ENCODE measurements at places on chromosomes 4 and X.

- DNase-seq, result no peak
Observed at GRCh38 chrX:23575281-23575680, 92.0 kb upstream of the PRDX4 start.

DNA sequence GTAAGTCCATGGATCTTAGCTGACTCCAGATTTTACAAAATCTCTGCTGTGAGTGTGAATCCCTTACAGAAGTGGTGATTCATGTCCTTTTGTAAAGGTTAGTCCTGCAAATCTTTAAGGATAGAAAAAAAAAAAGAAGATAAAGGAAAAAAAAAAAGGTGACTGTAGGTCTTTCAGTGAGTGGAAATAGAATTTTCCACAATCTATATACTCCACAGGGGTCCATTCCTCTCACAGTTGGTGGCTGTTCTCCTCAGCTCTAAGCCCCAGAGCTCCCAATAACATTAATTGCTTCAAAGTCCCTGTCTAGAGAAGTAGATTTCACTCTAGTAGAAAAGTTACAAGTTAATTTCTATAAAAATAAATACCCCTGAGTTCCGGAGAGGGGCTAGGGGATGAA is 189.1 kb downstream of the NDST4 start:
- DNase-seq, result no peak

DNA sequence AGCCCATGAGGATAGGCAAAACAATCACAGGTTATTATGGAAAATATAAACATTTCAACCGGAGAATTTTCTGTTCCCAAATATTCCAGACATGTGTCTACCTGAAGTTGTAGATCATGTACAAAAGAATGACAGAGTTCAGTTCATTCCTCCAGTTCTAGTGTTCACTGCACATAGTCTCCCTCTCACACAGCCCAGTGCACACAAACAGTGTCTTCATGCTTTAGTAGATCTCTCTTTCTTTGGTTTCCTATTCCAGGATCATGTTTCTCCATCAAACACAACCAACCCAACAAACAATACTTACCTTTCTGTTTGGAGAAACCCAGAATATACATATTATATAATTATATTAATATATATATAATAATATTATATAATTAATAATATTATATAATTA is 671.9 kb downstream of the TRIML1 start:
- DNase-seq, result no peak

DNA sequence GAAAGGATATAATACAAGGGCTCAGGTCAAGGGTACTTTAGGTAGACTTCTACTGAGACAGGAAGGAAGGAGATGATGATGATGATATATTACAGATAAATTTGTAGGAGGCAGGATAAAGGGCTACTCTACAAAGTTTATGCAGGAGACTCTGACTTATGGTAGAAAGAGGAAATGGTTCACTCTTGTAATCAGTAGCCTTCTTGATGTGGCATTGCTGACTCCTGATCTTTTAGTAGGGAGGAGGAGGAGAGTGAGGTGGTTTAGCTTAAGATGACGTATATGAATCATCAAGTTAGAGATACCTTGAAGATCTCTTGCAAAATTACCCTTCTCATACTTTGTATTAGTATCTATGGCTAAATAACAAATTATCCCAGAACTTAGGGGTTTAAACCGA is 4.7 kb downstream of the BLTP1 start:
- peak; percentile 58 for DNase-seq

GRCh38 chrX:102833136-102833535 is 103.9 kb upstream of the RAB40AL start:
- no peak for DNase-seq

DNA sequence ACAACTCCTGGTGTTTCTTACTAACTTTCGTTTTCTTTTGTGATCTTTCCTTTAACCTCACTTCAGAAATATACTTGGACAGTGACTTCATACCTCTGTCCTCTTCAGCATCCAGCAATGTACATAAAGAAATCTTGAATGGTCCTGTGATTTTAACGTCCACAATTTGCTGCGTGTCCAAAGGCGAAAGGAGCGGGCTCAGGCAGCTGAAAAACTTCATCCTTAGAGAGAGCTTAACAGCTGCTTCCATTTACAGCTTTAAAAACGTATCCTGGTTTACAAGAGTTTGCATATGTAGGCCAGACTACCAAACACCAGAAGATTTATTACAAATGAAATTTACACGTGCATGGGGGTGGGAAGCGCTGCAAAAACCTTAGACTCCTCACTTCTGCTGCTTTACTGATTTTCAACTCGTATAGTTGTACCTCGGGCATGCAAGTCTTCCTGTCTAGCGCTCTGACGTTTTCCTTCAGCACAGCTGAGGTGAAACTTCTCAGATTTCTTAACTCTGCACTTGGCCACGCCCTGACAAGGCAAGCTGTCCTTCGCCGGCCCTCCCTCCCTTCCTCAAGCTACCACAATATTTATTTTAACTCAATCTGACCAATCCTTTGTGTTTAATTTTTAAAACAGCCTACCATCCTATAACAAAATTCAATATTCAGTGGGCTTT is 406.4 kb downstream of the FAM47A start:
- DNase-seq, result no peak

GRCh38 chr4:111323496-111323895 is 700.6 kb upstream of the PITX2 start:
- DNase-seq, result no peak

- no peak for DNase-seq
Observed at GRCh38 chr4:10050261-10050661, 29.0 kb upstream of the SLC2A9 start.

GRCh38 chr4:118683513-118683912 is 1.7 kb upstream of the METTL14 start:
- DNase-seq, result peak; percentile 14

GRCh38 chrX:16316331-16316730 is 149.1 kb downstream of the MAGEB17 start:
- no peak for DNase-seq

DNA sequence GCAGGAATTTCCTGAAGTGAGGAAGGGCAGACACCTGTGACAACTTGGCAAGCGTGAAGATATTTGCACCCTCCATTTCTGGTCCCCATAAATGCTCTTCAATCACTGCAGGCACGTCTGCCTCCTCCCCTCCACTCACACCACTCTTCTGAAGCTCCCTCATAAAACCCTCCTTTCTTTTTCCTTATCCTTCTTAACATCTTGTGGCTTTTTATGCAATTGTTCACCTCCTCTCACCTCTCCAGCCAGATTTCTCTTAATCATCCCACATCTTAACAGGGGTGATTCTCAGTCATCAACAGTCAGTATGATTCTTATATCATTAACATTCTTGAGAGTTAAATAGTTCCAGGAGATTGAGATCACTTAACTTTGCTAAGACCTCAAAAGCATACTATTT is 277.4 kb downstream of the SPRY1 start:
- DNase-seq, result no peak

DNA sequence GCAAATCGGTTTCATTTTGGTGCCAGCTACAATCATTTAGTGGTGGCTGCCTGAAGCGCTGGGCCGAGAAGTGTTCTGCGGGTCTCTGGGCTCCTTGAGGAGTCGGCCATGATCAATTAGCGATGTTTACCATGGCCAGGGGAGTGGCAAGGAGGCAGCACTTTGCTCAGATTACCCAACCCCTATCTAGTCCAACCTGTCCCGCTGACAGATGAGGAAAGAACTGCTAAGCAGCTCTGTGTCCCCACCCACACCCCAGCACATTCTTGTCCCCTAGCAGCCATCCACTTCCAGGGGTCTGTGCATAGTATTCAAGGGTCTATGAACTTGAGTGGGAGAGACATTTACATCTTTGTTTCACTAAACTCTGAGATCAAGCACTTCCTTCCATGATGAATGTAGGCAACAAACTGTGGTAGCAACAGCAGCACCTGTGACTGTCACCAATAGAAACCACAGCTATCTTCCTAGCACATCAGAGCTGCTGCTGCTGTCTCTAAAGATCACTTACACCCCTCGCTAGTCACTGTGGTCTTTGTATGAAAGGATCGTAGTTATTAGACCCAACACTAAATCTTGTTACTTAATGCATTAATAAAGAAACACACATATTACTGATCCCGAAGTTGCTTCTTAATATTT is 331.6 kb downstream of the BCOR start:
- DNase-seq, result no peak

- DNase-seq, result no peak
Observed at GRCh38 chr4:161187569-161187968, 976.2 kb downstream of the FSTL5 start.

GRCh38 chr4:15412461-15412860 is 15.4 kb upstream of the C1QTNF7 start:
- no peak for DNase-seq

DNA sequence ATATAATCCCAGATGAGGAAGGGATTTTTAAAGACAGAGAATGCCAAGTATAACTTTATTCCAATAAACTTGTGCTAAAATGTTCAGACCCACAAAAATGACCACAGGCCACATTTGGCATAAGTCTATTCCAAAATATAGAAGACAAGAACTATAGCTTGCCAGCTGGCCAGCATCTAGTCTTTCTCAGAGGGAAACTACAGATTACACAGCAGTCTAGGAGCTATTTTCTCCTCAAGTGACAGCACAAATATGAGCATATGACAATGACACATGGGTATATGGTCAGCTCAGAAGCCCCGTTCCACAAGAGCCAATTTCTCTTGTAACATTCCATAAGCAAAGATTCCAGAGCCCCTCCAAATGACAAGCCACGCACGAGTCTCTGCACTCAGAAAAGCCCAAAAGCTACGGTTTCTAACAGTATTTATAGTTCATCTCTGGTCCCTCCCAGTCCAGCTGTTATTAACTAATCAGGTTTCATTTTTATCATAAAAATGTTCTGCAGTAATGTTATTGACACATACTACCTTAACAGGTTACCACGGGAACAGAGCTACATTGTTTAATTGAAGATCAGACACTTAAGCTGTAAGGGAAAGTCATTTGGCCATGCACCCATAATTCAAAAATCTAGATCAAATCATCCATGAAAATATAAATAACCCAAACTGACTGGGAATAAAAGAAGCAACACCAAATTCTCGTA is 70.3 kb downstream of the RAB28 start:
- DNase-seq, result no peak

- DNase-seq, result peak; percentile 84
Observed at GRCh38 chr4:8427761-8428287, 12.7 kb downstream of the ACOX3 start.

GRCh38 chrX:118153270-118153669 is 36.7 kb upstream of the KLHL13 start:
- DNase-seq, result no peak

DNA sequence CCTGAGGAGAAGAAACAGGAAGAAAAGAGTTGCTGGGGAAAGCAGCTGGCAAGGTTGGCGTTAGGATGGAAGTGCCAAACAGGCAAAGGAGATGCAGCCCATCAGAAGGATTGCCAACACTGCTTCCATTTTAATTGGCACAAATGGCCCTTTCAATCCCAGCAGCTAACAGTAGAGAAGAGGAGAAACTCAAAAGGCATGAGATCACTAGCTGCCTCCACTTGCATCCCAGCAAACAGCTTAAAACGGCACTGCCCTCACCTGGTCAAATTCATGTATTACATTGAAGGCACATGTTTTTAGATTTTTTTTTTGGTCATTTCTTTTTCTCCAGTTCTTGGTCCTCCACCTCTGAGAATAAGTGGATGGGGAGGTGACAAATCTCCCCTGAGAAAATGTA is 14.9 kb upstream of the LOC101059915 start:
- DNase-seq, result peak; percentile 28

DNA sequence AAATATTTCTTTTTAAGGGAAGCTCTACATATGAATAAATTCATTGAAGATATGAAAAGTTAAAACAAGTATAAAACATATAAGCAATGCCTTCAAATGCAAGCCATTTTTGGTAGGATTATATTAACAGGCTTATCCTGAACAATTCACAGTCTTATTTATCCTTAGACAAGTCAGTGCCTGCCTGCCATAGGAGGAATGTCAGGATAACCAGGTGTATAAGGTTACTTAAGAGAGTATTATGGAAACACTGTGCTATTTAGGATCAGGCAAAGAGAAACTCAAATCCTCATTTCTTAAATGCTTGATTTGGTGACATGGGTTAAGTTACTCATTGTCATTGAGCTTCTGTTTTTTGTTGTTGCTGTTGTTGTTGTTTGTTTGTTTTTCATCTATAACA is 2029.9 kb upstream of the AGA start:
- DNase-seq, result no peak

- DNase-seq, result peak; percentile 7
Observed at GRCh38 chrX:70494441-70494840, 49.8 kb downstream of the DLG3 start.

DNA sequence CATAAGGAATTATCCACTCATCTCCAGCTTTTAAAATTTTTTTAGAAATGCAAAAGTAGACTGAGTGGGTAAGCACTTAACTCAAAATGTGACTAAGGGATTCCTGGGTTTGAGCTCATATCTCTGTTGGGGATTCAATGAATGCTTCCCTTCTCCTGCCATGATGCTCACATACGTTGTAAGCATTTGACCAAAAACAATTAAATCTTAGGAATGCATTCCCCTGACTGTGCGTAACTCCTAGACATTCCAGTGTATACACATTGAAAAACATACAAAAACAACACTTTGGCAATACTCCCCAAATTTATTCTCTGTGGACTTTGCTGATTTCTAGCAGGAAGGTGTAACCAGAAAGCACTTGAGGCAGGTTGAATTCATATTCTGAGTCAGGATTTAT is 29.8 kb downstream of the SPANXA2 start:
- no peak for DNase-seq

DNA sequence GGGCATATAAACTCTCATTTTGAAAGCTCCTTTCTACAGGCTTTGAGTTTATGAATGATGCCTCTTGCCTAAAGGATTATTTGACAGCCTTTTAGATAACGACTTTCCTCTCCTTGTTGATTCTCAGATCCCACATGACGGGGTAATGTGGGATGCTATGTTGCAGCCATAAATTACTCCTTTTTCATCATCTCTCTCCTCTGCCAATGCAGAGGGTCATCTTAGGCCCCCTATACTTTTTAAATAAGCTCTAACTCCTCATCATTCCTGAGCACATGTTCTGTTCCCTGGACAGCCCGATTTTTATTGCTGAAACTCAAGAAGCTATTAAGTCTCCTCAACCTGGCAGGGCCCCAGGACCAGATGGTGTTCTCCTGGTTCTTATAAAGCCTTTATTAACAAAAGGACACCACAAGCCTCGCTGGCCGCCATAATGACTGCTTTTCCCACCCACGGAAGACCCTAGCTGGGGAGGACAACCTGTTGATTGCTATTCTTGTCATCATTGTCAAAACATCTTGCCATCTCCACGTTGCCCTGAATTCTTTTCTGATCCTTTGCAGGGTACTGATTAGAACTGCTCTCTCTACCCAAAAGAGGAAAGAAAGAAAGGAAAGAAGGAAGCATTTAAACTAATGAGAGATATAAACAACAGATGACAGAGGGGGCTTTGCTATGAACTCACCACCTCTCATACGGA is 150.7 kb downstream of the DHX15 start:
- DNase-seq, result no peak
